CD4-positive, alpha-beta T cell treated with Interleukin-12 subunit alpha and Interleukin-12 subunit beta, for 1 hour (primary cell): ENCODE measurements at places on chromosomes 12 and 14.

- DNase-seq = no peak
Measured at GRCh38 chr12:69023840-69024239, 90.9 kb upstream of the CPM start.

GRCh38 chr12:25020621-25021243, 71.8 kb upstream of the BCAT1 start:
- DNase-seq = no peak

DNA sequence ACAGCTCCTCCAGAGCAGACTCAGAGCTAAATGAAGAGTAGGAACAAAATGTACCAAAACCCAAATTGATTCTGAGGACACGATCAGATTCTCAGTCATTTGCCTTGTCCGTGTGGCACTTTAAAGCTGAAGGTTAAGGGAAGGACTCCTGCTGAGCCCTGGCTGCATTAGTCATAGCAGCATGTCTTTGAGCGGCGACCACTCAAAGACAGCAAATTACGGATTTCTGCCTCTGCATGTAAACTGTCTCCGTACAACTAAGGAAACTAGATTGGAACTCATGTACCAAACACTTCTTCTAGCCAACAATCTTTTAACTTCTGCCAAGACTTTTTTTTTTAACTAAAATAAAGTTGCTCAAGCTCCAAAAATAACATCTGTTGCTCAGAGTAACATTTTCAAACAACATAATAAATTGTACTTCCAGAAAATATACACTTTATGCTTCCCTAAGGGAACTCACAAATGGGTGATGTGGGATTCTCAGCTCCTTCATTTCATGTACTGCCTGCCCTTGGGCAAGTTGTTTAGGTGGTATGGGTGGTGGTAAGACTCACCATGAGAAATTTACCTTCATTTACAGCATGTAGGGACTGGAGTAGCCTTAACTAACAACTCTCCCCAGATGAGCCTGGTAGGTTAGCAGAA, 56.1 kb downstream of the RERG start:
- no peak for DNase-seq

DNA sequence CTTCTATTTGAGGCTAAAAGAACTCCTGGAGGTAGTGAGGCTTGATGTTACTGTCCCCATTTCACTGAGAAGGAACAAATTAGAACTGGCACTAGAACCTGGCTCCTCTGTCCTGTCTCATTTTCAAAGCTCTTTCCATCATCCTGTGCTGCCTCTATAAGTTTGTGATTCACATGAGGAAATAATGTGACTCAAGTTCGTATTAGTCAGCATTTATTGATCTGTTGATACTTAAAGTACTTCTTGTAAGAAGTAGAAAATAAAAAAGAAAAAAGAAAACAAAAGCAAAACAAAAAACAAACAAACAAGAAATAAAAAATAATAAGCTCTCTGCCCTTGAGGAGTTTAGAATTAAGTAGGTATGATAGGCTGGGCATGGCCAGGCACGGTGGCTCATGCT, 2.3 kb upstream of the ESPL1 start:
- DNase-seq = no peak

DNA sequence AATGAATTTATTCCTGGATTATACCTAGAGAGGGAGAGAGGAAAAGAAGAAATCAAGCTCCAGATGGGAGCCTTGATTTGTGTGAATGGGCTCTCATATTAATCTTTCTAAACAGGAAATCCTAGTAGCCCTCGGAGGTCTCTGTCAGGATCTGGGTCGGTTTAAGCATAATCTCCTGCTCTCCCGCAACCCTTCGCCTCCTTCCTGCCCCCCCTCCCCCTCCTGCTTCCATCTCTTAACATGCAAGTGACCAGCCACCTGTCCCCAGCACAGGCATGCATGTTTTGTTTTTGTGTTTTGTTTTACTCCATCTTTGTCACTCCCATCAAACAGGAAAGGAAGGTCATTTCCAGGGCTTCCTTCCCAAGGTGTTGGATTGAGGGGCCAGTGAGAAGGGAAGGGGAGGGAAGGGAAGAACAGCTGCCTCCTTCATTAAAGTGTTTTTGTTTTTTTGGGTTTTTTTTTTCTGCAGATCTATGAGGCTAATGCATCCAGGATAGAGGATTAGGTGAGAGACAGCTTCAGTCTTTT, 4.8 kb upstream of the KCNA5 start:
- DNase-seq = no peak

GRCh38 chr12:96219700-96220206, 25.6 kb downstream of the ELK3 start:
- no peak for DNase-seq

DNA sequence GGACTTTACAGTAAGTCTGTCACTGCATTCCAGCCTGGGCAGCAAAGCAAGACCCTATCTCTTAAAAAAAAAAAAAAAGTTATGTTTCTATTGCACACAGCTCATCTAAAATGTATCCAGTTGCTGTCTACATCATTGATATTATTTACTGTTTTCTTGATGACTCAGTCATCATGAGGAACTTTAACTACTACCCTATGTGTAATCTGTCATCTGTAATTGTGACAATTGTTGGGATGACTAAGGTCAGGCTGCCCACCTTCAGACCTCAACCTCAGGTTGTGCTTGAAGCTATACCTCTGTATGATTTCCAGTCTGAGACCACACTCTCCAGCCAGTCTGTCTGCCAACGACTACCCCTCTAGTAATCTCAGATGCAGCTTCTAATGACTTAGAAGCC, 15.3 kb downstream of the PPP1R13B start:
- DNase-seq = no peak

DNA sequence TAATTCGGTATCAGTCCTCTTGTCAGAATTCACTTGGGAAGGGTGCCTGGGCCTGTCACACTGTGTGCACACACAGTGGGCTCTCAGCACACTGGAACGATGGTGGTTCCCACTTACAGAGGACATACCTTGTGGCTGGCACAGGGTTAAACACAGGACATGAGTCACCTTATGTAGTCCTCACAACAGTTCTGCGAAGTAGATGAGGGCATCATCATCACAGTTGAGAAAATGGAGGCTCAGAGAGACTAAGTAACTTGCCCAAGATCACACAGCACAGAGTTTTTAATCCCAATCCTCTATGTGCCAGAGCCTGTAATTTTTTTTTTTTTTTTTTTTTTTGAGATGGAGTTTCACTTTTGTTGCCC, 90.7 kb downstream of the NINJ2 start:
- DNase-seq = no peak

GRCh38 chr12:115543269-115543668, 734.2 kb downstream of the MED13L start:
- DNase-seq = no peak

- DNase-seq = no peak
Measured at GRCh38 chr14:56731187-56731586, 79.1 kb downstream of the OTX2 start.
